ENCODE measurements at places on chromosomes 5 and 9.

GRCh38 chr5:123819833-123820232, 307.9 kb downstream of the CSNK1G3 start:
- H3K27me3 ChIP-seq, result no peaks in the 10 kb centered on the region
- H3K36me3 ChIP-seq, result no peaks in the 10 kb centered on the region
- DNase-seq, result no peak
- no peak overlapping the region for H3K4me3 ChIP-seq
- no peak overlapping the region for H3K27ac ChIP-seq
- H3K4me1 ChIP-seq, result no peaks in the 10 kb centered on the region

DNA sequence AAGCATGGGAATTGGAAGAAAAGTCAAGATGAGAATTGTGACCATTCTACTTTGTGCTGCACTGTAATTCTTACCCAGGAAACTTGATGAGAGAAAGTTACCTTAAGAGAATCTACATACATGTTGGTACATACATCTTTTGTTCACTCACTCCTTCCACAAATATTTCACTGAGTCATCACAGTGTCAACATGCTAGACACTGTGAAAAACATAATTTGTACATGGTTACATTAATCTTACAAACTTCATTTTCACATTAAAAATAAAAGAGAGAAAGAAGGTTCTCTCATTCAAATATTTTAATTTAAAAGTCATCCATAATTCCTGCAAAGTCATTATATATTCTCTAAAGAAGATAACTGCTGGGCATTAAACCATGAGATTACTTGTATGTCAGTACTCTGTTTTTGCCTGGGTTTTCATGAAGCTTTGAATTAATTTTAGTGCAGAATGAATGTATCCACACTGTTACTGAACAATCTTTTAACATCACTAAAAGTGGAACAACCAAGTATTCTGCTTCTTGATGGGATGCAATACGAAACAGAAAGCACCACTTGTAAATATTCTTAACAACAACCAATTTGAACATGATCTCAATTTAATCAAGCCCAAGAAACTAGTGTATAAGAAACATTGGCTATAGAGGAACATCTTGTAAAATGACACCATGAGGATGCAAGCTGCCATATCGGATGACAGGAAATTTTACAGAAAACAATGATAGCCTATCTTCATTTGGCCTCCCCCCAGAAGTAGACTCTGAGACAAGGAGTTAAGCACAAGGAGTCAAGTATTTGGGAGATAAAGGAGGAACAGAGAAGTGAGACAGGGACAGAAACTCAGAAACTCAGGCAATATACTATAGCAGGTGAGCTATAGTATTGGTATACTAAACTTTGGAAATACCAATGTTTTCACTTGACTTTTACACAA, 28.4 kb downstream of the ERP44 start:
- no peak for DNase-seq
- no peaks in the 10 kb centered on the region for H3K36me3 ChIP-seq
- no peak overlapping the region for H3K4me3 ChIP-seq
- no peak overlapping the region for H3K27ac ChIP-seq

DNA sequence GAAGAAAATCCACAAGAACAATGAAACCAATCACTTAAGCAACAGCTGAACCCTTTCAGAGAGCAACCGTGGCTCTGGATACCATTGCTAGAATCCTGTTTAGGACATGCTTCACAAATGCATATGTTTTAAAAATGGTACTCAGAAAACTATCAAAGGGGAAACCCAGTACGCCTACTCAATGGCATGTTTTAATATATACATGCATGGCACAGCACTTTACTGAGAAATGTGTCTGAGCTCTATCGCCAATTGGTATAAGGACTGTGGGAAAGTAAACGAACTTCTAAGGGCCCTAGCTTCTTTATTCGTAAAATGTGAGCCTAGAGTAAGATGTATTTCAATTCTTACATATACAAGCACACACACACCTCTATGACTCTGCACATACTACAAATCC, 72.3 kb downstream of the PTBP3 start:
- no peaks in the 10 kb centered on the region for H3K27me3 ChIP-seq
- no peak overlapping the region for H3K4me3 ChIP-seq
- no peak for DNase-seq
- H3K4me1 ChIP-seq, result no peaks in the 10 kb centered on the region

- DNase-seq, result no peak
- H3K27me3 ChIP-seq, result no peaks in the 10 kb centered on the region
- H3K27ac ChIP-seq, result no peak overlapping the region
- no peaks in the 10 kb centered on the region for H3K4me1 ChIP-seq
Measured at GRCh38 chr5:38758774-38759600, 86.8 kb upstream of the OSMR start.

- peaks cover 2% of the 10 kb centered on the region for H3K36me3 ChIP-seq
- H3K27ac ChIP-seq, result no peak overlapping the region
- no peaks in the 10 kb centered on the region for H3K27me3 ChIP-seq
- H3K4me1 ChIP-seq, result no peaks in the 10 kb centered on the region
- no peak overlapping the region for H3K4me3 ChIP-seq
Measured at GRCh38 chr9:114034196-114034595, 43.9 kb downstream of the AMBP start.

GRCh38 chr9:89409466-89409865, 88.4 kb downstream of the SEMA4D start:
- no peak for DNase-seq
- peaks cover 25% of the 10 kb centered on the region for H3K36me3 ChIP-seq
- no peak overlapping the region for H3K4me3 ChIP-seq
- H3K4me1 ChIP-seq, result peaks cover 78% of the 10 kb centered on the region
- no peaks in the 10 kb centered on the region for H3K27me3 ChIP-seq

All from natural killer cell (primary cell).